Right renal cortex interstitium (tissue), 3 donors: ENCODE measurements at places on chromosomes 3 and 15.

- no peak for DNase-seq
Observed at GRCh38 chr3:14678015-14678503, 3.1 kb downstream of the C3orf20 start.

- no peak for DNase-seq
Observed at GRCh38 chr3:57298041-57298440, 5.6 kb upstream of the ASB14 start.

- DNase-seq, result no peak
Observed at GRCh38 chr15:43966646-43967045, 139.8 kb downstream of the WDR76 start.

DNA sequence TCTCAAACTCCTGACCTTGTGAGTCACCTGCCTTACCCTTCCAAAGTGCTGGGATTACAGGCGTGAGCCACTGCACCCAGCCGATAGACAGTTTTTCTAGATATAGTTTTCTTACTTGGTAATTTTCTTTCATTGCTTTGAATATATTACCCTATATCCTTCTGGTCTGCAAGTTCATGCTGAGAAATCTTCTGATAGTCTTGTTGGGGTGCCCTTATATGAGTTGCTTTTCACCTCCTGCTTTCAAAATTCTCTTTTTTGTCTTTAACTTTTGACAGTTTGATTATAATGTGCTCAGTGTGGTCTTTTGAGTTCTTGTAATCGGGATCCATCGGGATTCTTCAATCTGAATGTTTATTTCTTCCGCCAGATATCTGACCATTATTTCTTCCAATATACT is 217.3 kb downstream of the GREM1 start:
- no peak for DNase-seq

DNA sequence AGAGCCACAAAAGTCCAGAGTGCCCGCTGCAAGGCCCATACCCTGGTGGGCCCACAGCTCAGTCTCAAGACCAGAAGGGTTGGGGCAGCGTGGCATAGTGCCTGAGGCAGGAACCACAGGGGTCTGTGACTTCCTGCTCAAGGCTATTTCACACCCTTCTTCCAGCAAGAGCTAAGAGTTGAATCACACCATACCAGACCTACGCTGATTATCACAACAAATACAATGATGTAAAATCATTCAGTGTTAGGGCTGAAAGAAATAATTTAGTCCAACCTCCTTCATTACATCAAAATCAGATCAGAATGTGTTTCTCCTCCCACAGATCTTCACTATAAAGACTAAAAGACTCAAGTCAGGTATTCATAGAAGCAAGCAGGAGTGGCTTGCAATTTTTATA is 27.8 kb upstream of the ST8SIA2 start:
- DNase-seq, result no peak

DNA sequence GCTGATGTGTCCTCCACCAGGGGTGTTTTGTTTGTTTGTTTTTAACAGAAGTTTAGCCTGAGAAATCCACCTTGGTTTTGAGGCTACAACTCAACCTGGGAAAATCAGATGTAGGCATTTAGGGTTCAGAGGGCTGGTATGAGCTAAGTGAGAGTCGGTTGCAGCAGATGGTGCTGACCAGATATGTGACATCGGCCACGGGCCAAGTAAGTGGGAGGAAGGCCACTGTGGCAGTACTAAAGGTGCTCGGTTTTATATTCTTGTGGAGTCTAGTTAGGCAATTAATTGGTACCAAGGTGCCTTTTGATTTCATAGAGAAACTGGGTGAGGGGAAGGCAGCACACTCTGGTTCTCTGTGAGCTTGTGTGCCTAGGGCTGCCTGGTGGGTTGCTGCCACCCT is 10.5 kb downstream of the MTMR14 start:
- DNase-seq, result no peak

DNA sequence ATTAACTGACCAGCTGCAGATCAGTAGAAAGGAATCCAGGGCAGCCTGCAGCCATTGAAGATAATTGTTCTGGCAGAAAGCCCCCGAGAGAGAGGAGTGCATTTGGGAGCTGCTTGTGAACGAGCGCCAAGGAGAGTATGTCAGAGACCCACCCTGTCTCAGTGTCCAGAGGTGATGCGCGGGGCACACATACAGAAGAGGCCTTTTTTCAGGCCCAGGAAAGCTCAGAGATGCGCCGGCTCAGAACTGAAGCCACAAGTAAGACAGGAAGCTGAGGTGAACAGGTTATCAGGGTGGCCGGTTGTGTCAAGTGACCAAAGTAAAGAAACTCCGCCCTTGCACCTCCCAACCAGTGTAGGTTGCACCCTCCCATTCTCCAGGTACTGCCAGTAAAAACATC is 59.8 kb upstream of the HEG1 start:
- no peak for DNase-seq

DNA sequence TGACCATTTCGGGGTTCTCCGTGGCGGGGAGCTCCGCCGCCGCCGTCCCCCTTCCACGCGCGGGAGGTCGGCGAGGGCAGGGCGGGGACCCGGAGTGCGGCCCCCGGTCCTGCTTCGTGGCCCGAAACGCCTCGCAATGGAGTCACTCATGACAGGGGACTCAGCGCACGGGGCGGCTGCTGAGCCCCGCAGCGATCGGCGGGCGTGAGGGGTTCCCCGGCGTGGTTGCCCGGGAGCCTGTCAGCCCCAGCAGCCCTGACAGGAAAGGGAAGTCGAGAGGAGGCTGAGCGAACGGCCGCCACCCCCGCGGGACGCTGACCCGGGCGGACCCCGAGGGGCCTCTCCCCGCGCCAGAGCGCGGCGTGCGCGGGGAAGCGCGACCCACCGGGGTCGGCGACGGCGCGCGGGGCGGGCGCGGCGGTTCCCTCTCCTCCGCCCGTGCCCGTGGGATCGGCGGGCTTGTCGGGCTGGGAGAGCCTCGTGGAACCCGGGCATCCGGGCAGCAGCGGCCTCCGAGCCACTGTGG is 564 bp upstream of the PIGZ start:
- no peak for DNase-seq

- DNase-seq, result no peak
Observed at GRCh38 chr3:126413693-126414080, 19.0 kb downstream of the CFAP100 start.

DNA sequence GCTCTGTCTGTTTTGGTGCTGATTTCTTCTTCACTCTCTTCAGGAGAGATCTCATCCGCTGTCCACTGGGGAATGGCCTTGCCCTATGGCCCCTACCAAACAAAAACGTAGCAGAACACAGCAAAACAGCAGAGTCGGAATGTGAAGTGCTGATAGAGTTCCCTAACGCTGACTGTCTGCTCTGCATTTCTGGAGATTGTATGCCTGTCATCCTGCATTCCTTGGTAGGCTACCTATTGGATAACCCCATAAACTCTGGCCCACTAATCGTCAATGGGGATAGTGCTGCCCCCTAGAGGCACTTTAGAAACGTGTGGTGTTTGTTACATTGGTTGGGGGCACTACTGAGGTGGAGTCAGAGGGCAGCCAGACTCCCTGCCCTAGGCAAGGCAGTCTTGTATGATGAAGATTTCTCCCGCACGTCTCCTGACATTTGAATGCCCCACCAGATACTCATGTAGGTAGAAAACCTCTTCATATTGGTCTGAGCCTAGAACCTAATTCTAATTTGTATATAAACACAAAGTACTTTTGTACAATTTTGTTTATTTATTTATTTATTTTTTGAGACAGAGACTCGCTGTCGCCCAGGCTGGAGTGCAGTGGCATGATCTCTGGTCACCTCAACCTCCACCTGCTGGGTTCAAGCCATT is 15.6 kb upstream of the MAGEF1 start:
- no peak for DNase-seq

DNA sequence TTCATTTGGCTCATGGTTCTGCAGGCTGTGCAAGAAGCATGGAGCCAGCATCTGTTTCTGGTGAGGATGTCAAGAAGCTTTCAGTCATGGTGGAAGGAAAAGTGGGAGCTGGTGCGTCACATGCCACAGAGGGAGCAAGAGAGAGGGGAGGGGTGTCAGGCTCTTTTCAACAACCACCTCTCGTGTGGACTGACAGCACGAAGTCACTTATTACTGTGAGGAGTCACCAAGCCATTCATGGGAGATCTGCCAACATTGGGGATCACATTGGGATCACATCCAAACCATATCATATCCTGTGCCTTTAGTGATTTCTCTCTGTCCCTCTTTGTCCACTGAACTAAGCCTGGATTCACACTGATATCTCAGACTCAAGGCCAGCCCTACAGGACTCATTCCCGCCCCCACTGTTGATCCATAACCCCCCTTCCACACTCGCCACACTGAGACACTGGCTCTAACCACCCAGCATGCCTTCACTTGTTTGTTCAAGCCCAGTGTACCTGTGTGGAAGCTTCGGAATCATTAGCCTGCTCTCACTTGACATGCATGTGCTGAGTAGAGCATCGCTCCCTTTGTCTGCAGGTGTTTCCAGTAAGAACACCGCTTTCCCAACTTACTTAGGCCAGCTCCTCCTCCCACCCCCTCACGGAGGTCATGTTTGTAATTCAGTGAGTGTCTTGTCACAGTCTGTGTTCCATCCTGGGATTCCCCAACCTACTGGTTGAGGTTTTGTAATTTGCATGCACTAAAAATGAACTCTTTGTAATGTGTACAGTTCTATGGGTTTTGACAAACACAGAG is 132.2 kb downstream of the KLF13 start:
- DNase-seq, result no peak

DNA sequence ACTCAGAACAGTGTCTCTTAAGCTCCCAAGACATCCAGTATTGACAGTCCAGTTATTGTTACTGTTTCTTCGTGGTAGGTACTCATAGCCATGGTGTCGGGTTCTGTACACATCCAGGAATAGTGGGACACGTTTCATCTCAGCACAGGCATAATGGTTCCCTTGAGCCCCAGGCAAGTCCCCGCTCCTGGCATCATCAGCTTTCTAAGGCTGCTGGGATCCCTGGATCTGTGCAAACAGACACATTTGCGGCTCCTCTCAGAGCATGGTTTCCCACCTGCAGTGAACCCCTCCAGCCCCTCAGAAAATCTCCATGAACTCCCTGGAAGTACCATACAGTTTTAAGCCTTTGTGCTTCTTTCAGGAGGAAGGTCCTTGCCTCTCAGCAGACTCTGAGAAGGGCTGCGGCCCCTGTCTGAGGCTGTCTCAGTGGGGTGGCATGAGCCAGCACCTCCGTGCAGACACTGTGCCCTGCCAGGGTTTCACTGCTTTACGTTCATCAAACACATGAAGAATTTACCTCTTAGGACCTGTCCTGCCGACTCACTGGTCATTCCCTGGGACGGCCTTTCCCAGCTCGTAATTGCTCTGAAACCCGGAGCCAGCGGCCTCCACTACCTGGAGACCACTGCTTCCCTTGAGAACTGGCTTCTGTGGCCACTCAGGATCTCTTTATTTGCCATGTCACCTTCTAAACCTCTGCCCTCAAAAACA is 124.9 kb downstream of the LRRK1 start:
- DNase-seq, result no peak

DNA sequence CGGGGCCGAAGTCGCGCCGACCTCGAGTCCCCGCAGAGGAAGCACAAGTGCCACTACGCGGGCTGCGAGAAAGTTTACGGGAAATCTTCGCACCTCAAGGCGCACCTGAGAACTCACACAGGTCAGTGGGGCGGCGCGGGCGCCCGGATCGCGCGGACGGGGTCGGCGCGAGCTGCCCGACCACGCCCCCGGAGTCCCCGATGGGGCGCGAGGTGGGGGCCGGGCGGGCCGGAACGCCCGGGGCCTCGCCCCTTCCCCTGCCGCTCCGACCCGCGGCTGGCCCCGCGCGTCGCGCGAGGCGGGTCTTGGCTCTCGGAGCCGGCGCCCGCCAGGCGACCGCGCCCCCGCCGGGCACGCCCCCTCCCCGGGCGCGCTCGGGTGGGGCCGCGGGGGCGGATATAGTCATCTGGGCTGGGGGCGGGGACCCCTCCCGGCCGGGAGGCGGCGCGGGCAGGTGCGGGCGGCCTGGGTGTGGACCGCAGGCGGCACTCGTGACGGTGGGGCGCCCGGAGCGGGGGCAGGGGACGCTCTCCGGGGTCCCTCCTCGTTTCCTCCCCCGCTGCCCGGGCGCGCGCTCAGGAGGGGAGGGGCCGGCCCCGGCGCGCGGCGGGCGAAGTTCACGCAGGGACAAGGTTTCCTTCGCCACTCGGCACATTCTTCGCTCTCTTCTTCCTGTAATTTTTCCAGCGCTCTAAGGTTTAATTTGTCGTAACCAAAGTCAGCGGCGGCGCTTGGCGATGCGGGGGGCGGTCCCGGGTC is 1.2 kb downstream of the KLF13 start:
- DNase-seq, result no peak

GRCh38 chr3:134375582-134376384 is 1.5 kb upstream of the AMOTL2 start:
- no peak for DNase-seq

DNA sequence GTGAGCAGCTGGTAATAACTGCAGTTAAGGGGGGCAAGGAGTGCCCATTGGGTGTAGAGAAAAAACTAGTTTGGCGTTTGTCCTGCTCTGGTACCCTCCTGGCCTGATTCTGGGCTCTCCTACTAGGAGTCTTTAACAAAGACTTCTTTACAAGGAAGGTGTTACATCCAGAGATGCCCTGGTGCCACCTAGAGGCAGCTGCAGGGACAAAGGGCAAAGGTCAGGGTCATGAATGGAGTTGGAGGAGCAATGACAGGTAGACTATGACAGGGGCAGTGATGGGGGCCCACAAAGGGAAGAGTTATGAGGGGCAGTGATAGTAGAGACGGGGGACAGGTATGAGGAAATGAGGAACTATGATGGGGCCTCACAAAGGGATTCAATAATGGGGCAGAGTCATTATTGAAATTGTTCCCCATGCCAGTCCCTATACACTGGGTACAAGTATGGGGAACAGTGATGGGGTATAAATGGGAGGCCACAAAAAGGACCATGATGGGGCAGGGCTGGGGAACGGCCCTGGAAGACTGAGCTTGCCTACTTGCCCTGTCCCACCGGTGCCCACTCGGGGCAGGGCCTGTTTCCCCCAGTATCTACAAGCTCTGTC is 7.9 kb downstream of the CCDC71 start:
- no peak for DNase-seq

GRCh38 chr3:161600173-161600572 is 103.6 kb downstream of the OTOL1 start:
- DNase-seq, result no peak

DNA sequence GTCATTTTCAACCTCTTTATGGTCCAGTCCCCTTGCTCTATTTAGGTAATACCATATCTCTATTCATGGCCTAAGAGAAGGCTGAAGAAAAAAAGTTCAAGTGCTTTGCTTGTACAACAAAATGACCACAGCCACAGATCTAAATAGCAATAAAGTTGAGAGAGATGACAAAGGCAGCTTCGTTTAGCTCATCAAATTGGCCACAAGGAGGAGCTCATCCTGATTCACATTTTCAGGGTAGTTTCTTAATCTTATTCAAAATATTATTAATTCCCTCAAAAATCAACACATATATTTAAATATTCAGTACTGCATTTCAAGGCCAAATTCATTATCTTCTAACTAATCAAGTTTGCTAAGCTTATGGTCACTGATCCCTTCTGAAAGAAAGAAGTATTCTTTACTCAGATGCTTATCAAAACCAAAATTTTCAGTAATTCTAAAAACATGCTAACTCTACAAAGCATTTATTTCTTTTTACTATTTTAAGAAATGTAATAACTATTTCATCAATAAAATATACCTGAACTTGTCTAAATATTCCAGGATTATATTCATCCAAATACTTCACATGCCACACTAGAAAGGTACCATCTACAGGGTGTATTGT is 85.5 kb downstream of the DMXL2 start:
- DNase-seq, result no peak

- no peak for DNase-seq
Observed at GRCh38 chr15:59543721-59544547, 67.6 kb upstream of the GCNT3 start.

- no peak for DNase-seq
Observed at GRCh38 chr3:155682426-155683343, 62.2 kb downstream of the PLCH1 start.

- DNase-seq, result no peak
Observed at GRCh38 chr15:47806008-47806407, 88.7 kb downstream of the SEMA6D start.

GRCh38 chr3:108022256-108023150 is 68.3 kb downstream of the CD47 start:
- DNase-seq, result no peak
